ENCODE measurements at places on chromosomes 12 and 14.
A peak's percentile ranks its signal among the peaks of the same experiment; 100 is the strongest.

GRCh38 chr12:2642896-2643425, 151.8 kb upstream of the FKBP4 start:
- DNase-seq, result no peak

GRCh38 chr14:37210448-37210847, 12.7 kb downstream of the MIPOL1 start:
- no peak for DNase-seq

DNA sequence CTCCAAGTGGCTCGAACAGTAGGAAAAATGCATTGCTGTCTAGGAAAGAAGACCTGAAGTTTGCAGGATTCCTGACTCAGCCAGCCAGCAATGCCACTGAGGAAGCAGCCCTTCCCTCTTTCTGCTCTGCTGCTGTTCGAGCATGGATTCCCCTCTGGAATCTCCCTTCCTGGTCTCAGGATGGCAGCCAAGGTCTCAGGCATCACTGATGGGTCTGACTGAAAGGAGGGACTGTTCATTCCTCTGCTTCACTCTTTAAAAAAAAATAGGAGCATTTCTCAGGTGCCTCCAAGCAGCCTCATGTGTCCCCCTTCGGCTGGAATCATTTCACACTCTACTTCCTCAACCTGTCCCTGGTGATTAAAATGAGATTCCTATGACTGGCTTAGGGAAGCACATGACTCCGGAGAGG, 62.4 kb downstream of the SLC15A4 start:
- DNase-seq, result no peak

DNA sequence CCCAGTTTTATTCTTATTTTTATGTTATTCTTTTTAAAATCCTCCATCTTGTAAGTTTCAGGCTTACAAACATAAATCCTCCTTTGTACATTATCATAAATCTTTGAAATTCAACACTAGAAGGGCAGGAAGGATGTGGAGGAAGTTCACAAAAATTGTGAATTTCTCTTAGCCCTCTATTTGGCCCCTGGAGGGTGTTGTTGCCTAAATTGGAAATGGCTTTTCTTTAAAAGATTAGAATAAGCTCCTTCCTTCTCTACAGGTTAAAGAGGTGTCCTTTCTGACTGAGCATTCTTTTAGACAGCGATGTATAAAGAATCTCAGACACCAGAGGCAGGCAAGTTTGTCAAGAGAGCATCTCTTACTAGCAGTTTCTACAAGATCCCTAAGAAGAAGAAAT, 391.7 kb upstream of the OR4E1 start:
- DNase-seq, result no peak

DNA sequence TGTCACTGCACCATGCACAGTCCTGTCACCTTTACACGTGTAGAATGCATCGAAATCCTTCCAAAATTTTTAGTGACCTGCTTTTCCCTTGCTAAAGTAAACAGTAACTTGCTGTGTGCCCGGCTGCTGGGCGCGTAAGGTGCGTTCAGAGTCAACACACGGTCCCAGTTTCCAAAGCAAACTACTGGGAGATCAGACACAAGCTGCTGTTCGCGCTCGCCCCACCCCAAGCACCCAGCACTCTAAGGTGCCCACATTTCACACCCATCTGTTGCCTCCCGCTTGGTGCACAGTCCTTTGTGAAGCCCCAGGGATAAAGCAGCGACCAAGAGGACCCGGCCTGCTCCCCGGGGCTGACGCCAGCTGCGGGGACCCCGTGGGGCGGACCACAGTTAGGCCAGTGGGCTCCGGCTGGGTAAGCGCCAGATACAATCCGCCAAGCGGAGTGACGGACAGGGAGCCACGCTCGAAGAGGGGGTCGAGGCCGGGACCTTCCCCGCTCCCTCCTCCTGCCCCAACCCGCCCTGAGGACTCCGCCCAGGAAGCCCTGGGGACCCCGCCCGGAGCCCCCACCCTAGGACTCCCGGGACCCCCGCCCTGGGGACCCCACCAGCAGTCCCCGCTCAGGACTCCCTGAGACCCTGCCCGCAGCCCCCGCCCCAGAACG, 633 bp downstream of the STX2 start:
- DNase-seq, result peak; percentile 18

DNA sequence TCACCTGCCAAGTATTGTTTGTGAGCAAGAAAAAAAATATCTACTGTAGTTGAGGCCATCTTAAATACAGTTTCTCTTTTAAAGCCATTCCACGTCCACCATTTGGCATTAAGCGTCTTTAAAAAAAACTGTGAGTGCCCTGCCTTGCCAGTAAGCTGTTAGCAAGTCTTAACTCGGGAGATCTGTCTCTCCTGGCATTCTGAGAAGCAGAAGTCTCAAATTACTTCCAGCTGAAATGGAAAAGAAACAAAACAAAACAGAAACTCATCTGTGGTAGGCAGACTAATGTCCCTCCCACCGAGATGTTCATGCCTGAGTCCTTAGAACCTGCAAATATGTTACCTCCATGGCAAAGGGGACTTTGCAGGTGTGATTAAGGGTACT, 126.2 kb downstream of the CRADD start:
- DNase-seq, result no peak

DNA sequence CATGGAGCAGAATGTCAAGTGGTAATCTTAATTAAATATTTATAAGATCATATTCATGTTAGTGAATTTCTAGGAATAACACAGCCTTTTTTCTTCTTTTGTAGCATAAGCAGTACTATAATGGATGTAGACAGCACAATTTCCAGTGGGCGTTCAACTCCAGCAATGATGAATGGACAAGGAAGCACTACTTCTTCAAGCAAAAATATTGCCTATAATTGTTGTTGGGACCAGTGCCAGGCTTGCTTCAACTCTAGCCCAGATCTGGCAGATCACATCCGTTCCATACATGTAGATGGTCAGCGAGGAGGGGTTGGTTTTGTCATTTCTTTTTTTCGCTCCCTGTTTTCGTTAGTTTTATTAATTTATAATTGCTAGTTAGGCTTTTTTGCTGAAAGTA, 23.1 kb downstream of the AEBP2 start:
- no peak for DNase-seq

DNA sequence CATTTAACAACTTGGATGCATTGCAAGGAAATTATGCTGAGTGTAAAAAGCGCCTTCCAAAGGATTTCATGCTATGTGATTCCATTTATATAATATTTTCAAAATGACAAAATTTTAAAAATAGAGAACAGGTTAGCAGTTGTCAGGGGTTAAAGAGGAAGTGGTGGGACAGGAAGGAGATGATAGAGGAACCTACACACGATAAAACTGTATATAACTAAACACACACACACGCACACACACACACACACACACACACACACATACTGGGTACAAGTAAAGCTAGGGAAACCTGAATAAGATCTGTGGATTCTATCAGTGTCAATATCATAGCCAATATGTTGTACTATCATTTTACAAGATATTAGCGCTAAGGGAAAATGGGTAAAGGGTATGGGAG, 17.2 kb downstream of the TTC9 start:
- no peak for DNase-seq

- DNase-seq, result peak; percentile 93
Measured at GRCh38 chr14:105999361-106000028, 473.1 kb downstream of the TMEM121 start.

GRCh38 chr12:2743478-2743877, 51.3 kb upstream of the FKBP4 start:
- DNase-seq, result no peak

GRCh38 chr14:68566075-68566474, 226.8 kb downstream of the ZFP36L1 start:
- DNase-seq, result no peak

DNA sequence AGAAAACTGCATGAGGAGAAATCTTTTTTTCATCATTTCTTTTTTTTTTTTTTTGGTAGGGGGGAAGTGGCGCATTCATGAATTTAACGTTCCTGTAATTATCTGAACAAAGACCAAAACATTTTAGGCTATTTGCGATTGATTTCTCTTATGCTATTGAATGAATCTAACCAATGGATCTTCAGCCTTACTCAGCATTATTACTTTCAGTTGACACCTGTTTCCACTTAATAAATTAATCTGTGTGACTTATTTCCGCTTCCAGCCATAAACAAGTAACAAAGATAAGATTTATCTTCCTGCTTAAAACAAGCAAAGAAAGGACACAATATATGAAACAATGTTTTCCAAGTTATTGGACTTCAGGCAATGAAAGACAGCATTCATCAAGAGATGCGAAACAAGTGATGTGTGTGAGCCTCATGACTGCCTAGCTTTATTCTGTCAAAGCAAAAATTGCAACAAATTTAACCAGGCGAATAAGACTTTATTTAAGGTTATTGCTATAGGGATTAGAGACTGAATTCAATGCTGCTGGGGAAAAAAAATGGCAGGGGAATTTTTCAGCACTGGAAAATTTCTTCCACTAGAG, 1026.9 kb downstream of the LRFN5 start:
- DNase-seq, result no peak

DNA sequence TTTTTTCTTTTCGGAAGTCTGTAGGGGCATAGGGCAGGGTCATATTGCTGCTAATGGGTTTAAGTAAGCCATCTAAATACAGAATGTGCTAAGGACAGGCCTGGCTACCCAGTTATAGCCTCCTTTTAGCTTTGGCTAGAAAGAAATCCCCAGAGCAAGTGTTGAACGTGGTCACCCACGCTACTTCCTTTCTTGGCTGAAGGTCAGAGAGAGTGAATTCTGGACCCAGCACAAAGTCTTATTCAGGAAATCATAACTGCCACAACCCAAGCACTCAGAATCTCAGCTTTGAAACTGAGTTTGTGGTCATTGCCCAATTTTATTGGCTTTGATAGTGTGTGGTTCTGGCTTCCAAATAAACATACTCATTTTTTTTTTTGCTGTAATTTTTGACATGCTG, 542.1 kb upstream of the ATP2B1 start:
- no peak for DNase-seq

DNA sequence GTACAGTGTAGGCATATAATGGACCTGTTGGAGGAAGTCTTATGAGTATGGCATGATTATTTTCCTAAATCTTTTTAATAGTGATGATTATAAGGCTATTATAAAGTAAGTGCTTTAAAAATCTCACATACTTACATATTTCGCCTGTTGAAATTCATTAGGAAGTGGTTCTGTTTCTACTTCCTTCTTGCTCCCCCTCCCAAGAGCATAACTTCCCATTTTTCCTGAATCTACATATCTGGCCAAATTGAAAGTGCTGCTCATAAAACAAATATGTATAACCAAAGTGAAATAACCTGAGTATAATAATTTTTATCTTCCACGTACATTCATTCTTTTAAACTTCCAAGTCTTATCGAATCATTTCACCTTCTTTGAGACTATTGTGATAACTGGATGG, 455.6 kb upstream of the SEL1L start:
- DNase-seq, result no peak

DNA sequence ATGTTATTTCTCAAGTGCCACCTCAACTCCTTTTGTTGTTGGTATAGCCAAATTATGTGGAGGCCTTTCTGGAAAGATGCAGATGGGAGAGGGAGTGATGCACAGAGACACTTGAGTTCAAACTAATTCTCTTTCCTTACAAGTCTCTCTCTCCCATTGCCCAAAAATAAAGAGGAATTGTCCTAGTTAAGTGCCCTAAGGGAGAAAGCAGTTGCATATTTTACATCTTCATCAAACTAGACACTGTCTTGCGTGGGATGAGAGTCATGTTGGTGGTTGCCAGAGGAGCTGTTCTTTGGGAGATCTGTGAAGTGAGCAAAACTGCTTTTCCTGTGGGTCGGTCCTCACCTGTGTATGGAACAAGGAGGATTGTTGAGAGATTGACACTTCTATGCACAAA, 72.2 kb downstream of the EP400 start:
- no peak for DNase-seq

DNA sequence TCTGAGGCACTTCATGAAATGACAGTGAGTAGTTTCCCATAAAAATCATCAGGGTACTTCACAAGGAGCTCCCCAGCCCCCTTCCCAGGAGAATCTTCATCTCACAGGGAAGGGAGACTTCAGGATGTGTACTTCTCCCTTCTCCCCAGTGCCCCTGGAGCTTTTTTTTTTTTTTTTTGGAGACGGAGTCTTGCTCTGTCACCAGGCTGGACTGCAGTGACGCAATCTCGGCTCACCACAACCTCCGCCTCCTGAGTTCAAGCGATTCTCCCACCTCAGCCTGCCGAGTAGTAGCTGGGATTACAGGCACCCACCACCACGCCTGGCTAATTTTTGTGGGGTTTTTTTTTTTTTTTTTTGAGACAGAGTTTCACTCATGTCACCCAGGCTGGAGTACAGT, 10.4 kb downstream of the ITPK1 start:
- no peak for DNase-seq

- no peak for DNase-seq
Measured at GRCh38 chr12:13887779-13888388, 93.5 kb downstream of the GRIN2B start.

DNA sequence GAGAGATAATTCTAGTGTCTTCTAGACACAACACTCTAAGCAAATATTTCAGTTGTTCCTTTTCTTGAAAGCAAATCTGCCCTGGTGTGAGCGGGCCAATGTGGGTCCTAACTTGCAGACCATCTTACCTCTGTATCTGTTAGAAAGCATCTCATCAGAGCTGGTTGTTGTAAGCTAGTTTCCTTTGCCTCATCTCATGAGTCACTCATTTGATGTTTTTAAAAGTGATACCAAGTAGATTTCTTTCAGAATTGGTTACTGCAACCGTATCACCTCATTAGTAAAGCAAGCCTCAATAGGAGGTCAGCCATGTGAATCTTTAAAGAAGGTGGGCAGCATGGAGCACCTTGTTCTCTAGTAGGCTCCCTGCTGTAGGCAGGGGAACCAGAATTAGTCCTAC, 78.6 kb downstream of the DAAM1 start:
- DNase-seq, result no peak

DNA sequence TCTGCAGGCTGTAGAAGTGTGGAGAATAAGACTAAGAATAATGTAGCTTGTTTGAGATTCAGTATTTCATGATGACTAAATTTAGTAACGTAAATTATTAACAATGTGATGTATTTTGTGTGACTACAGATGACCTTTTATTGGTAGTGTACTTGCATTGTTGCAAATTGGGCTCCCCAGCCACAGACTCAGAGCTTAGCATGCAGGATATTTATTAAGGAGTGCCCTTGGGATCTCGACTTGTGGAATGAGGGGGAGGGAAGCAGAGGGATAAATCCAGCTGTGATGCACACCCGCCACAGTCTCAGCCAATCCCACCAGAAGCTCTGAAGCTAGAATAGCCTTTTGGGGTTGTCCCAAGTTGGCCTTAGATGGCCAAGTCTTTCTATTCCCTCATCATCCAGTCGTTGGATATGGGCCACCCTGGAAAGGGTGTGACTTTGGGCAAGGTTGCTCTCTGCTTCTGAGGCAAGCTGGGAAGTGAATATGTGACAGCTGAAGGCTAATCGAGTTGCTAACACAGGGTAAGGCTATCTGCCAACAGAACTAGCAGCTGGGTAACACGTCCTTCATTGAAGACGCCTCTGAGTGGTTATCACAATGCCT, 42.1 kb upstream of the USP44 start:
- DNase-seq, result no peak

- DNase-seq, result no peak
Measured at GRCh38 chr12:104643093-104643818, 186.5 kb downstream of the CHST11 start.

GRCh38 chr12:105485321-105485910, 154.9 kb downstream of the C12orf75 start:
- no peak for DNase-seq

- peak; percentile 67 for DNase-seq
Measured at GRCh38 chr14:103871596-103872480, 24.5 kb upstream of the PPP1R13B start.

Data from stimulated activated CD4-positive, alpha-beta T cell treated with anti-CD3 and anti-CD28 coated beads, Interleukin-4, amount 100 ng/mL, for 24 hours (primary cell).